ENCODE measurements at places on chromosomes 7 and 10.

- no peak for DNase-seq
Observed at GRCh38 chr10:76488602-76489001, 1057.2 kb downstream of the LRMDA start.

GRCh38 chr7:27097686-27098577 is 2.1 kb upstream of the HOXA1 start:
- DNase-seq, result no peak

DNA sequence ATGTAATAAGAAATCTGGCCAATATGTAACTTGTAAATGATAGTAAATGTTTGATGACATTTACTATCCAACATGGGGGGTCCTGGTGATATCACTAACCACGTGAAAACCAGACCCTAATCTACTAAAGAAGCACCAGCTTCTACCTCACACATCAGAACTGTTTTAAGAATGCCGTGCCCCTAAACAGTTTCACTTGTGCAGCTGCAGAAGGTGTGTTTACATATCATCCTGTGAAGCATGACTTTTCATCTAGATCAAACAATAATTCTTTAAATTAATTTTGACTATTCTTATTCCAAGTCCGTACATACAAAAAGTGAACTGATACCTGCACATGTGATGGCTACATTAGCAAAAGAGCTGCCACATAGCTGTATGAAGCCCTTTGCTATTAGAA is 61.0 kb downstream of the STEAP1B start:
- DNase-seq, result no peak

GRCh38 chr10:119112056-119112455 is 8.1 kb downstream of the DENND10 start:
- DNase-seq, result no peak

- peak; percentile 48 for DNase-seq
Observed at GRCh38 chr7:95730493-95731280, 41.7 kb upstream of the DYNC1I1 start.

DNA sequence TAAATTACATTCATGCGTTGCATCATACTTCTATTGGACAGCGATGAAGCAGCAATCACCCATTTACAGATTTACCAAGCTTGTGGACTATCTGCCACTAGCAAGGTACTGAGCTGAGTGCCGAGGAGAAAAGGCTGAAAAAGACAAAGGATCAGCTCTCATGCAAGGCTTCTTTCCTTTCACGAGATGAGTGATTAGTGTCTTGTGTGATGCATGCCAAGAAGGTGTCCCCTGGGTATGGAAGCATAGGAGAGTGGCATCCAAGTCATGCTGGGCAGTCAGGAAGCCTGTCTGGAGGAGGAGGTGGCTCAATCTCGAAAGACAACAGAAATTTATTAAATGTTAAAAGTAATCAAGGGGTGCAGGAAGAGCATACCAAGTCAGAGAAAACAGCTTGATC is 40.9 kb downstream of the ACSM6 start:
- no peak for DNase-seq

DNA sequence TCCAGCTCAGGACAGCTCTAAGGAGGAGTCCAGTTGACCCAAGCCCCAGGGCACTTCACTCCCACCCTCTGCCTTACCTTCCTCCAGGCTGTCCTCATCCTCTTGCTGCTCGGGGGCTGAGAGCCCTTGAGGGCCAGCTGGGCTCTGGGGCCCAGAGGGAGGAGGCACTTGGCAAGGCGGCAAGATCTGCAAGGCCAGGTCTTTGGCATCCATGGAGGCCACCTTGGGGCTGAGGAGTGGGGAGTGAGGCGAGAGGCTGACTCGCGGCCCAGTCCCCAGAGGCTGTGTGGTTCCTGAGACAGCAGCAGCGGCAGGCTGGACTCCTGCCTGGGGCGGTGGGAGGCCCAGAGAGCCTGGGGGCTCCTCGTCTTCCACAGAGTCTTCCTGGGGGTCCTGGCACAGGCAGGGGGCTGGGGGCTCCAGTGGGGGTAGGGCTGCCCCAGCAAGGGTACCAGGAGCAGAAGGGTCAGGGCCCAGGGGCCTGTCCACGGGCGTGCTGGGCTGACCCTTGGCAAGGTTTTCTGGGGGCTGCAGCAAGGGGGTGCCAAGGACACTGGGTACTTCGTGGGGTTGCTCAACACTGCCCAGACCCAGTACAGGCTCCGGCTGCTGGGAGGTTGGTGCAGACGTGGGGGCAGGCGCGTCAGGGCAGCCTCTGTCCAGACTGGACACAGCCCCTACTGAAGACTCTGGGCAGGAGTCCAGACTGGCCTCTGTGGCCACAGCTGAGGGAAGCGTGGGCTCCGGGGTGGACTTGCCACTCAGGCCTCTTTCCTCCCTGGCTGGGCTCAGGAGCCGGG is 6.5 kb downstream of the NACAD start:
- DNase-seq, result peak; percentile 66

GRCh38 chr10:38127812-38128211 is 33.7 kb downstream of the ZNF37A start:
- DNase-seq, result no peak

DNA sequence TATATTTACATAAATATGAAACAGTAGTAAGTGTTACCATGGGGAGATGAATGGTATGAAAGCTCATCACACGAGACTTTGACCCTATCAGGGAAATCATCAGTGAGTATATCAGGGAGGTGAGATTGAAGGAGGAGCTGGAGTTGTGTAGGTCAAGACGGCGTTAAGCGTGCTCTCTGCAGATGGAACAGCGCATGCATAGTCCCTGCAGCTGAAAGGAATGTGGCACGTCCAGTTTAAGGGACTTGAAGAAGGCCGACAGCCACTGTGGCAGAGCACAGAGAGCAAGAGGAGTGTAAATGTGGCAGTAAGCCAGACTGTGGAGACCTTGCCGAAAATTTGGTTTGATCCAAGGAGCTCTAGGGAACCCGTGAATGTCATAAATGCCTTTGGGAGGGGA is 38.9 kb downstream of the POU6F2 start:
- DNase-seq, result no peak

DNA sequence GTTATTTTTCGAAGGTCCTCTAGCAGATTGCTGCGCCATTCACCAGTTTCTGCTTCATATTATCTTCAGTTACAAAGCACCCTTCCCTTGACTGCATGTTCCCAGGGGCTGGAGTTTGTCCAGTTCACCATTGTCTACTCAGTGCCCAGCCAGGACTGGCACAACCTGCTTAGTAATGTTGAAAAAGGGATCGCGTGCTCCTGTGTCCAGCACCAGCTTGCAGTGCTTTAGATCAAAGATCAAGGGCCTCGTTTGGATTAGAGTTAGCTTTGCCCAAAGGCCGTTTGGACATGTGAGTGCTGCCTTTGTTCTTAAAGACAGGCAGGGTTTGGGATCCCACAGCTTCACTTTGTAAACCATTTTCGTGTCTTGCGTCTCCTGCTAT is 867 bp downstream of the ATP6V0E2 start:
- DNase-seq, result no peak

GRCh38 chr10:112176543-112176942 is 7.0 kb downstream of the GPAM start:
- DNase-seq, result no peak

GRCh38 chr7:14626076-14626475 is 276.5 kb downstream of the DGKB start:
- no peak for DNase-seq

GRCh38 chr10:70404787-70405036 is 767 bp downstream of the EIF4EBP2 start:
- no peak for DNase-seq

- no peak for DNase-seq
Observed at GRCh38 chr10:37860494-37861190, 3.2 kb upstream of the ZNF248 start.

DNA sequence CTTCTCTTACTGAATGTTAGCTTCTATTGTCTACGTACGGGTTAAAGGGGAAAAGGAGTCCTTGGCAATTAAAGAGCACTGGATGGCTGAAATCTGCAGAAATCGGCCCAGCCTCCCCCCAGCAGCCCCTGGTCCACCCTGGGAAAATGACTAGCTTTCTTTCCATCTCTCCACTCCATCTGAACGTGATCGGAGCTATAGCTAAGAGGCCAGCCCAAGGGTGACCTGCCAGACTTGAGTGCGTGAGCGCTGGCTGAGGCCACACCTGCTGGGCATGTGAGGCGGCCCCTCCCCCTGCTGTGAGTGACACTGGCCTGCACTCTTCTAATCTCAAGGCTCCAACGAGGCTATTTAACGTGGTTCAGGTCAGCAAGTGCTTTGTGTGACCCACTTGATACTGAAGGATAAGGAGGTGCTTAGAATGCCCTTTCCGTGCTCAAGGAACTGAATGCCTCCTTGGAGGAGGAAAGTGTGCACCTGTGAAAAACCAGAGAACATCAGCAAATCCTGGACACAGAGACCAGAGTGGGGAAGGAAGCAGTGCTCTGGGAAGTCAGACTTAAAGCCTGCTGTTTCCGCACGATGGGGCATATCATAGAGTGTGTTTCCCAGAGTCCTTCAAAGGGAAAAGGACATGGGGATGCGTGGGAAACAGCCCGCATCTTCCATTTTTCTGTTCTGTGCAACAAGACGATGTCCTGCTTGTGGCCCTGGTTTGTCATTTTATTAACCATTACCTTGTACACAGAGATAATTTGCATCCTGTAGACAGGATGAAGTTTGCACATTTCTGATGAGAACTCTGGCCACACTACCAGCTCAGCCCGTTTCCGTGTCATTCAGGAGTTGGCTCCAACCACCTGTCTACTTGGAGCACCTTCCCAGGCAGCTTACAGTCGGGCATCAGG is 12.5 kb upstream of the MNX1 start:
- no peak for DNase-seq

DNA sequence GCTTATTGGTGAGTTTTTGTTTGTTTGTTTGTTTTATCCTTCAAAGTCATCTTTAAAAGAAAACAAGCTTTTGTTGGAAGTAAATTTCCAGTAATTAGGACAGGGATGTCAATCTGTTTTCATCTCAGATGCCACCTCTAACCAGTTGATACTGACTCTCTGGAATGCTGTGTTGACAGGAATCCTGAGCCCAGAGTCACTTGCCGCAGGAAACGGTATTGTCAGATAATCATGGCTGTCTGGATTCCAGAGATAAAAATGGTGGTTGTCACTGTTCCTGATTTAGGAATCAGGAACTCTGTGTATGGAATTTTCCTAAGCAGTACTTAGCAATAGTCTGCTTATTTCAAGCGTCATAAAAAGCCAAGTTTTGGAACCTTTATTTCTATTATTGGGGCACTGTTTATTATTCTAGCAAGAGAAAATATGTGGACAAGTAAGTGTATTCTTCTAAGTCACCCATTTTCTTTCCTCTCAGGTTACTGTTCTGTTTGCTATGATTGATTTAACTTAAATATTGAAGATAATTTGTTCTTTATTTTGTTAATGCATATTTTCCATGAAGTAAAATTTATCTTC is 39.2 kb downstream of the CDC123 start:
- DNase-seq, result no peak

GRCh38 chr7:115269486-115269885 is 347.6 kb downstream of the MDFIC start:
- DNase-seq, result no peak

- DNase-seq, result peak; percentile 38
Observed at GRCh38 chr7:55965805-55966421, 1.5 kb downstream of the NIPSNAP2 start.

- no peak for DNase-seq
Observed at GRCh38 chr7:45638916-45639315, 64.7 kb downstream of the ADCY1 start.

DNA sequence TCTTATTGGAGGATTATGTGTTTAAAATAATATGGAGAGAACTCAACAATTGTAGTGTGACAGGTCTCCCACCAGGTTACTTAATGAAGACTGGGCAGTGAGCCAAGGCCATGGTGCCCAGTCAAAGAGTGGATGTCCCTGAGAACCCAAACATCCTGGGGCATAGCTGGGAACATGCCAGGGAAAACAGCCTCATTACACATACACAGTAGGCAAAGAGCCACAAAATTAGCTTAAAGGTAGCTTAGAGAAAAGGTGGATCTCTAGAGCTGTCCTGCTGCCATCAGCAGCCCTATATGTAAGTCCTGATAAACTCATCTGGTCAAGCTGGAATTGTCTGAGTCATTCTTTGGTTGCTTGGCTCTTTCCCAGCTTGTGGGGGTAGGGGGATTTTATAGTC is 287.8 kb downstream of the PHF14 start:
- no peak for DNase-seq

- DNase-seq, result no peak
Observed at GRCh38 chr10:133087045-133087678, 562 bp upstream of the ADGRA1 start.

DNA sequence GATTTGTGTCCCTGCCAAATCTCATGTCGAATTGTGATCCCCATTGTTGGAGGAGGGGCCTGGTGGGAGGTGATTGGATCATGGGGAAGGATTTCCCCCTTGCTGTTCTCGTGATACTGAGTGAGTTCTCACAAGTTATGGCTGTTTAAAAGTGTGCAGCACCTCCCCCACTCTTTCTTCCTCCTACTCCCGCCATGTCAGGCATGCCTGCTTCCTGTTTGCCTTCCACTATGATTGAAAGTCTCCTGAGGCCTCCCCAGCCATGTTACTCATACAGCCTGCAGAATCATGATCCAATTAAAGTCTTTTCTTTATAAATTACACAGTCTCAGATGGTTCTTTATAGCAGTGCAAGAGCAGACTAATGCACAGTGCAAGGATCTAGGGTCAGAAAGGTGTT is 75.4 kb downstream of the CALD1 start:
- DNase-seq, result no peak

- DNase-seq, result peak; percentile 15
Observed at GRCh38 chr10:22230158-22230833, 12.5 kb upstream of the EBLN1 start.

- DNase-seq, result no peak
Observed at GRCh38 chr10:84596585-84596984, 268.2 kb downstream of the CCSER2 start.

- no peak for DNase-seq
Observed at GRCh38 chr7:16034353-16034752, 347.9 kb upstream of the MEOX2 start.

DNA sequence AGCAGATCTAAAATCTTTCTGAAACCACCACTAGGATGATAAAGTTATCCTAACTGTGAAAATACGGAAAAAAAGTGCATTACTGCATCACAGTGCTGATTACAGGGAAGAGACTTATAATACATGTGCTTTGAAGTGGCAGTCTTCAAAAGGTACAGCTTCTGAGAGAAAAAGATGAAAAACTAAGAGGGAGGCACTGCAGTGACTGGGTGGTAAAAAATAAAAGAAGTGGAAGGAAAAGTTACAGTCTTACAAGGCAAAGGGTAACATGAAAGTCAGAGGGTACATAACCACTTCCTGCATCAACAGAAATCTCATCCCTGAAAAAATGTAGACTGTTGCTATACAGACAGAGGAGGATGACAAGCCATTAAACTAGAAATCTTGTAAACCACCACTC is 465.3 kb downstream of the ACTR3B start:
- no peak for DNase-seq

DNA sequence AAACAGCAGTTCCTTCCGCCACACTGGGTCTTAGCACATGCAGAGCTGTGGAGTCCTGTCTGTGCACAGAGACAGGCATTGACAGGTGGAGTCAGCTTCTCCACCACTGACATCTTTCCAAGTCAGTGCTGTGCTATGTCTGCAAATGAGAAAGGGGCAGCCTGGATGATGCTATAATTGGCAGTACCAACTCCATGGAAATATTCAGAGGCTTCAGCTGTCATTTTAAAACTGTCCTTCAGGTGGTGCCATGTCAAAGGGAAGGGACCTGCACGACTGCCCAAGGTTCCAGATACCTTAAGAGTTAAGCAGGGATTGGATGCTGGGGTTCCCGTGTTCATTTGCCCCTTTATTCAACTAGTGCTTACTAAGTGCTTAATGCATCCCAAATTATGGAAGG is 258.0 kb upstream of the PRKCQ start:
- no peak for DNase-seq
